ENCODE measurements at places on chromosomes 6 and 20.
A peak's percentile ranks its signal among the peaks of the same experiment; 100 is the strongest.

DNA sequence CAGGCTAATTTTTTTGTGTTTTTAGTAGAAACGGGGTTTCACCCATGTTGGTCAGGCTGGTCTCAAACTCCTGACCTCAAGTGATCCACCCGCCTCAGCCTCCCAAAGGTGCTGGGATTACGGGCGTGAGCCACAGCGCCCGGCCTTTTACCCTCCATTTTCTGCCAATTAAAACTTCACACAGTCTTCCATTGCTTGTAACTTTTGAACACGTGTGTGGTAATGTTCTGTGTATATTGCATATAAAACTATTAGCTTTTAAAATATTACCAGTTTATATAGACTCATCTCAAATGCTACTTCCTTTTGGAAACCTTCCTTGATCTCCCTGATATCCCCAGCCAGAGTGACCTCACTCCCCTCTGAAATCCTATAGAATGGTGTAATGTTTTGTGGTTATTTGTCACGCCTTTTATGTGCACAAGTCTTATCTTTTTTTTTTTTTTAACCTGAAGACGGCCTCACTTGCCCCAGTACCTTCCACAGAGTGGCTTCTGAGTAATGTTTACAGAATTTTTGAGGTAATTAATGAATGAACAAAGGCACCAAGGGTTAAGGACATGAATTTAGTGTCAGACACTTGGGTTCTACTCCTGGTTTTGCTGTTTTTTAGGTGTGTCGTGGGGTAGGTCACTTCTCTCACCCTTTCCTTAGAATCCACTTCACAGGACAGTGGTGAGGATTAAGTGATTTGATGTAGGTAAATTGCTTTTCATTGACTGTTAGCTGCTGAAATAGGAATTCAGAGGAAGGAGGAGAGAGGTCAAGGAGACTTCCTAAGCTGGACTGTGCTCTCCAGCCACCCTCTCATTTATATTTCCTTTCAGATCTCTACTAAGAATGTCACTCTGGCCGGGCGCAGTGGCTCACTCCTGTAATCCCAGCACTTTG is 11.2 kb upstream of the MMP24 start:
- DNase-seq, result no peak
- H3K27ac ChIP-seq, result no peak overlapping the region
- no peaks in the 10 kb centered on the region for H3K4me1 ChIP-seq
- H3K4me3 ChIP-seq, result no peak overlapping the region
- no peaks in the 10 kb centered on the region for H3K36me3 ChIP-seq

- no peaks in the 10 kb centered on the region for H3K27me3 ChIP-seq
- H3K4me1 ChIP-seq, result no peaks in the 10 kb centered on the region
- H3K27ac ChIP-seq, result peak within 1 kb of the TSS; percentile 98
- H3K4me3 ChIP-seq, result peak within 1 kb of the TSS; percentile 87
- H3K36me3 ChIP-seq, result no peaks in the 10 kb centered on the region
Observed at GRCh38 chr20:10673842-10674683, at the start of gene JAG1. TSS of gene JAG1 (minus strand) at chr20:10673999. CDS start at chr20:10673530, 469 bp downstream.

DNA sequence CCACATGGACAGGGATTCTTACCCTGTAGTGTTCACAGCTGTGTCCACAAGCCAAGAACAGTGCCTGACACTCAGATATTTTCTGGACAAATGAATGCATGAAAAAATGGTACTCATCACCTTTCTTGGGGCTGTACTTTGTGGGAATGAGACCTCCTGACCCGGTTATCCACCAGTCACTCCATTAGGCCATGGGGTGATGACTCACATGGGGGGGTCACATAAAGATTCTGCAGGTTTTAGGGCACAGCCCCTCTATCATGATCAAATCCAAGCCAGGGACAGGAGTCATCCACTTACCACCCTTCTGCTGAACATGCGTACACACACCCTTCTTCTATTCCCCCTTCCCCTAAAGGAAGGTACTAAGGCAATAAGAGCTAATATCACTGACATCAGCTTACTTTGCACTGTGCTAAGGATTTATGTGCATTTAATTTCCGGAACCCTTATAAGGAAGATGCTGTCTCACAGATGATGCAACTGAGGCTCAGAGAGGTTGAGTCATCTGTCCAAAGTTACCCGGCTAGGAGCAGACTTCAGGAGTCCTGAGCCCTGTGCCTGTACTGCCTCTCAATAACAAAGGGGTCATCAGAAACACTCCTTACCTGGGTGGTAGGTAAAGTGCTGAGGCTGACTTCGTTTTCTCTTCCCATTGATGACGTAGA is 107.8 kb downstream of the NFATC2 start:
- H3K36me3 ChIP-seq, result no peaks in the 10 kb centered on the region
- H3K27ac ChIP-seq, result no peak overlapping the region
- no peak overlapping the region for H3K4me3 ChIP-seq

- H3K4me3 ChIP-seq, result no peak overlapping the region
- no peaks in the 10 kb centered on the region for H3K4me1 ChIP-seq
- DNase-seq, result no peak
- H3K36me3 ChIP-seq, result no peaks in the 10 kb centered on the region
- no peak overlapping the region for H3K27ac ChIP-seq
Observed at GRCh38 chr6:109102762-109103161, 7.5 kb downstream of the CEP57L1 start.

GRCh38 chr6:70375882-70376281 is 37.4 kb upstream of the FAM135A start:
- H3K27ac ChIP-seq, result no peak overlapping the region
- no peaks in the 10 kb centered on the region for H3K4me1 ChIP-seq
- no peaks in the 10 kb centered on the region for H3K36me3 ChIP-seq
- H3K4me3 ChIP-seq, result no peak overlapping the region
- DNase-seq, result no peak

DNA sequence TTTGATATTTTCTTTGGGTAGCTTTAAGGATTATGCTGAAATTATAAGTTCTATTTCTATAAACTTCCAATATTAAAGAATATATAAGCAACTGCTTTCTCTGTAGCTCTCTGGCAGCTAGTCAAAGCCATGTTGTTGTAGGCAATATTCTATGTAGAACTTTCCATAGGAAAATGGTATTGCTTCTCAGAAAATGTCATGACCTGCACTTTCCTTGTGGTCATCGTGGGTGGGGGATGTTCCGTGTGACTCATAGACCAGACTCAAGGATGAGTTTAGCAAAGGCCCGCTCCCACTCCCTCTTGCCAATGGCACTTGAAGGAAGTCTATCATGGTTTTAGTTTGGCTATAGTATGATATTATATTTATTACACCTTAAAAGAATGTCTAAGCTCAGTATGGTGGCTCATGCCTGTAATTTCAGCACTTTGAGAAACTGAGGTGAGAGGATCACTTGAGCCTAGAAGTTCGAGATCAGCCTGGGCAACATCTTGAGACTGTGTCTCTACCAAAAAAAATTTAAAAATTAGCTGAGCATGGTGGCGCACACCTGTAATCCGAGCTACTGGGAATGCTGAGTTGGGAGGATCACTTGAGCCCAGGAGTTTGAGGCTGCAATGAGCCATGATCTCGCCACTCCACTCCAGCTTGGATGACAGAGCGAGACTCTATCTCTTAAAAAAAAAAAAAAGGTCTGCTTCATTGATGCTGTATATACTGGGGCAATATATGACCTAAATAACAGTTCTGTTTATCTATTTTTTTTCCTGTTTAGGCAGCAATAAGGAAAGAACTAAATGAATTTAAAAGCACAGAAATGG is 36.6 kb upstream of the LTV1 start:
- no peaks in the 10 kb centered on the region for H3K4me1 ChIP-seq
- no peak for DNase-seq
- no peaks in the 10 kb centered on the region for H3K27me3 ChIP-seq
- H3K27ac ChIP-seq, result no peak overlapping the region
- H3K36me3 ChIP-seq, result no peaks in the 10 kb centered on the region

DNA sequence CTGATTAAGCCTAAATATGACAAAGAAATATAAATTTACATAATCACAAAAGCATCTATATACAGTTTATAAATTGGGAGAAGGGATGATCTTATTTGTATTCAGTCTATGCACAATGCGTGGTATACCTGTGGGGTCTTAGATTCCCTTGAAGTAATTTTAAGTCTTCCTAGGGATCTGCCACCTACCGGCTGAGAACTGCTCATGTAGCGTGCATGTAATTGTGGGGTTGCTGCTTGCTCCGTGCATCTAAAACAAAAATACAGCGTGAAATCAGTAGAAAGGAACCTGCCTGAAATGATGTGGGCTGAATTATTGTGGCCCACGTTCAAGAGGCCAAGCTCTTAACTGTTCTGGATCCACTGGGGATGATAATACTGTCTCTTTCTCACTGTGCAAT is 187.3 kb downstream of the MBOAT1 start:
- H3K27ac ChIP-seq, result no peak overlapping the region
- no peak overlapping the region for H3K4me3 ChIP-seq
- H3K27me3 ChIP-seq, result no peaks in the 10 kb centered on the region

- no peaks in the 10 kb centered on the region for H3K27me3 ChIP-seq
- H3K27ac ChIP-seq, result no peak overlapping the region
- H3K36me3 ChIP-seq, result no peaks in the 10 kb centered on the region
- no peak overlapping the region for H3K4me3 ChIP-seq
- no peak for DNase-seq
- no peaks in the 10 kb centered on the region for H3K4me1 ChIP-seq
Observed at GRCh38 chr20:21114584-21114983, 8.4 kb upstream of the LINC00237 start.

- no peaks in the 10 kb centered on the region for H3K36me3 ChIP-seq
- no peak for DNase-seq
- peak overlapping the region; percentile 45 for H3K27ac ChIP-seq
- no peaks in the 10 kb centered on the region for H3K27me3 ChIP-seq
- no peaks in the 10 kb centered on the region for H3K4me1 ChIP-seq
Observed at GRCh38 chr6:112416866-112417265, 69.7 kb downstream of the RFPL4B start.

GRCh38 chr6:68211242-68211795 is 423.8 kb upstream of the ADGRB3 start:
- H3K27ac ChIP-seq, result no peak overlapping the region
- no peaks in the 10 kb centered on the region for H3K4me1 ChIP-seq
- DNase-seq, result no peak
- no peak overlapping the region for H3K4me3 ChIP-seq

DNA sequence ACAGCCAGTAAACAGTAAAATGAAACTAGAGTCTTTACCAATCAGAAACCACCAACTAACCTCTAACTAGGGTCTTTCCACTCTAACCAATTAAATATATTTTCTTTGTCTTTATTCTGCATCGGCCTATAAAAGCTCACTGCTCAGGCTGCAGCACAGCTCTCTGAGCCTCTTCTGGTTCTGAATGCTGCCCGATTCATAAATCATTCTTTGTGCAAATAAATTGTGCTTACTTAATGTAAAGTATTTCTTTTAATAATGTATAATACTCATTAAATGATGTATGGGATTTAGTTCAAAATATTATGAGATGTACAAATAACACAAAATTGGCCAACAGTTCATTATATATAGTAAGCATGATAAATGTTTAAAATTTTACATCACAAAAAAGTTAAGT is 7.9 kb downstream of the IBTK start:
- H3K4me3 ChIP-seq, result no peak overlapping the region
- H3K27ac ChIP-seq, result no peak overlapping the region
- H3K36me3 ChIP-seq, result no peaks in the 10 kb centered on the region
- H3K27me3 ChIP-seq, result no peaks in the 10 kb centered on the region

DNA sequence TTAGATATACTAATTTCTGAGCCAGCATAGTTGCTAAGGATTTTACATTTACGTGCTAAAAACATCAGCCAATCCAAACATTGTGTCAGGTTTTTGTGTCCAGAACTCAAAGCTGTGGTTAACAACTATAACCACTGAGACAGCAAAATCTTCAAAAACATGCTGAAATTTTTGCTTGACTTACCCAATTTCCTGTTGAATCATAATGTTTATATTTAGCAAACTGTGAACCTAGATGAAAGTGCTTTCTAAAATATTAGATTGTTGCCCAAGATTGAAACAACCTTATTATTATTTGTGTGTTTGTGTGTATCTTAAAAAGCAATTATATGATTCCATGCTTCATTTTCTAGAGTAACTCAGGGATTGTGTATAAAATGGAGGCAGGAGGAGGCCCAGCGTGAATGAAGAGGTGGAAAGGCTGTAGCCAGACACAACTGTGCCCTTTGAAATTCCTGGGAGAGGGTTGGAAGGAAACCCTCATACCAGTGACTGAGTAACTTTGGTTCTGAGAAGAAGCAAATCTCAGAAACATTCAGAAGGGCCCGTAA is 48.0 kb downstream of the ARMC2 start:
- no peaks in the 10 kb centered on the region for H3K4me1 ChIP-seq
- H3K27me3 ChIP-seq, result no peaks in the 10 kb centered on the region
- no peaks in the 10 kb centered on the region for H3K36me3 ChIP-seq
- H3K4me3 ChIP-seq, result no peak overlapping the region
- DNase-seq, result no peak

DNA sequence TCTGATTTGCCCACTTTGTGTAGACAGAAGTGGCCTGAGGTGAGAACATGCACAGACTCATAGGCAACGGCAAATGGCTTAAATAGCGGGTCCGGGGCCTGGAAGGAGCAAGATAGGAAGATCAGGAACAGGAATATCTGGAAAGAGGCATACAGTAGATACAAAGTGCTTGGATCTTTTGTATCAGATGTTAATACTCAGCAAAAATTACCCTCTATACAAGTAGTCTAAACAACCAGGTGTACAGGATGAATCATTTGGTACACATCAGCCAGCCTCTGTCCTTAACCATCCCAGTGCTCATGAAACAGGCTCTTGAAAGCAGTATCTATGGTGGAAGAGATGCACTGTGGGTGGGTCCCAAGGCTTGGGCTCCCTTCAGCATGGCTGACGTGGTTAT is 28.9 kb upstream of the HLA-C start:
- H3K27me3 ChIP-seq, result no peaks in the 10 kb centered on the region
- no peaks in the 10 kb centered on the region for H3K4me1 ChIP-seq
- no peak overlapping the region for H3K27ac ChIP-seq
- no peak for DNase-seq
- H3K36me3 ChIP-seq, result no peaks in the 10 kb centered on the region
- H3K4me3 ChIP-seq, result no peak overlapping the region

GRCh38 chr6:45495429-45496084 is 117.8 kb upstream of the SUPT3H start:
- no peaks in the 10 kb centered on the region for H3K36me3 ChIP-seq
- H3K4me1 ChIP-seq, result no peaks in the 10 kb centered on the region
- no peak overlapping the region for H3K27ac ChIP-seq
- DNase-seq, result no peak
- no peaks in the 10 kb centered on the region for H3K27me3 ChIP-seq
